ENCODE measurements at places on chromosomes 2 and 18.

DNA sequence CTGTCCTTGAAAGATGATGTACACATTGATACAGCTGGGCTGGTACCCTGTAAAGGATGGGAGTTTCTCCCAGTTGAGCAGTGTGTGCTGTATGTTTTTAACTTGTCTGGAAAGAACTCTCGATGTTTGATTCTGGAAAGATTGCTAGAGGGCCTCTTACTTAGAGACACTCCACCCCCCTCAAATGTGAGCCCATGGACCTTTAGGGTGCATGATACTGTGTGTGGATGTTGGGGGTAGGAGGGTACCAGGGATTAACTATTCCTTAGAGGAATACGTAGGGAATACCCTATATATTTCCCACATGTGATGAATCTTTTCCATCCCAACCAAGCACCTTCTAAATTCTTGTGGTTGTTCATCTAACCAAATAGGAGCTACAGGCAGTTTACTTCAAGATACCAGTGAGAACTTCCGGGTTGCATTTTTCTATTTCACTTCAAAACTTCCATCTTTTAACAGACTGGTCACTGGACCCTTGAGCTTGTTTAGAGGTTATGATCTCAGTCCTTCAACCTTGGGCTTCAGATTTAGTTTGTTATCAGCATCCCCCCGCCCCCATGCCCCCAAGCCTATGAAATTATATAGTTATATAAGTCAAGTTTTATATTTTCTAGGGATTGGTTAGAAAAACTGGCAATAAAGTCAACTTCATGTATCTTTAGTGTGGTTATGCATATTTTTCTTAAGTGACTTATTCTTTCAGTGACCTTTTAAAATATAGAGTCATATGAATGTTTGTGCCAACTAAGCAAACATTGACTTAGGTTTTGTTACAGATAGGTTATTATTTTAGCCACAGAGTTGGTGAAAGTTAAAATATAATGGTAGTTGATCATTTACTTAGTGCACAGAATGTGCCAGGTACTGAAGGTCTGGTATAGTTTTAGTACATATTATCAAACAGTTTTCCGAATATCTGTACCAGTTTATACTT lies 18.2 kb downstream of the AFTPH start:
- DNase-seq: peak; percentile 9

DNA sequence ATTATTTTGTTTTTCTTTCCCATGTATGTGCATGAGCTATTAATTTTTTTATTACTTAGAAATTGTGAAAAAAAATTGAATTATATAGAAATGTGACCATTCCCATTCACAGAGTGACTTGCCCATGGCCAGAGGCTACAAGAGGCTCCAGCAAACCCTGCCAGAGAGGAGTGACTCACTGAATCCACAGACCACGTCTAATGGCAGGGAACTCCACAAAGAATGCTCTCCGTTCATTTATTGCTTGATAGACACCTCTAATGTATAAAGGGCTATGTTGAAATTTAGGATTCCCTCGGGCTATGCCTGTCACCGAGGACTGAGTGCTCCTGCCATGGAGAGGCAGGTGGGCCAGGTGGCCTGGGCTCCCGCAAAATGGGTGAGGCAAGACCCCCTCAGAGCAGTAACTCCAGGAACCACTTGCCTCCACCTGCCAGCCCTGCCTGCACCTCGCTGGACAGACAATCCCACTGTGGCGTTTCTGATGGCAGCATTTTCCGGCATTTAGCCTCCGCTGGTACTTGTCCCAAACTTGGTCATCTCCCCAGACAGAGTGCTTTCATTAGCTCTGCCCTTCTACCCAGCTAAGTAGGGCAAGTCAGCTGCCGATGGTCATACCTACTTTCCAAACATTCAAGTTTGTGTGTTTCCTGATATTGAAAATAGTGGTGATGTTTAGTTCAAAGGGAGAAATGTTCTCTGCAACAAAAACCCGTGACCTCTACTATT lies 200.3 kb downstream of the PRKCE start:
- peak; percentile 25 for DNase-seq

- DNase-seq: no peak
Measured at GRCh38 chr2:230582851-230583283, 129.8 kb upstream of the CAB39 start.

DNA sequence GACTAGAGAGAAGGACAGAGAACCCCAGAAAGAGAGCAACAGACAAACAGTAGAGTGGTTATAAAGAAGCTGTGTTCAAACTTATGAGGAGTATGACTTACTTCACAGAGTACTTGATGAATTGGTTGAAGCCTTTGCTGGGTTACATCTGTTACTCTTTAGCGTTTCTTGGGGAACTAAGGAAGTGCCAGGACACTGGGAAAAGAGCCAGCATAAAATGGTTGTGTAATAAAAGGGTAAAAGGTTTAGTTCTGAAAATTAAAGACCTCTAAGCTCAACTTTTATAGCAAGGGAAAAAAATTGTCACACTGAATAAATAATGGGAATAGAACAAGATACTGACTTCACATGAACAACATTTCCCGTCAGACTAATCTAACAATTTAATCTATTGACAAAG lies 17.0 kb upstream of the STAT4 start:
- no peak for DNase-seq

DNA sequence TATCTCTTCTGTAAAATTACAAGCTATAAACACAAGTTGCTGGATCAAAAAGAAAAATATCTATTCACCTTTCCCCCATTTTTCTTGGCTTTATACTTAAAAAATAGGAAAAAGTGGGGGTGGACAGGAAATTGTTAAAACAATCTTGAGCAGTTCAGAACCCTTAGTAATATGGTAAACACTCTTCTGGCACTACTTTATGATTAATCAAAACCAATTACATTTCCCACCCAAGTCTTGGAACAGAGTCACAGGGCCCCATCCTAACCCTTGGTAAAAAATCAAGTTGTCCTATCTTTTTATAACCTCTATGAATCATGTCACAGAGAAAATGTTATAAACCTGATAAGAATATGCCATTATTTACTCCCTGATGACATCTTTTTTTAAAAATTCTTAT lies 328.2 kb upstream of the LYPD1 start:
- DNase-seq: no peak

DNA sequence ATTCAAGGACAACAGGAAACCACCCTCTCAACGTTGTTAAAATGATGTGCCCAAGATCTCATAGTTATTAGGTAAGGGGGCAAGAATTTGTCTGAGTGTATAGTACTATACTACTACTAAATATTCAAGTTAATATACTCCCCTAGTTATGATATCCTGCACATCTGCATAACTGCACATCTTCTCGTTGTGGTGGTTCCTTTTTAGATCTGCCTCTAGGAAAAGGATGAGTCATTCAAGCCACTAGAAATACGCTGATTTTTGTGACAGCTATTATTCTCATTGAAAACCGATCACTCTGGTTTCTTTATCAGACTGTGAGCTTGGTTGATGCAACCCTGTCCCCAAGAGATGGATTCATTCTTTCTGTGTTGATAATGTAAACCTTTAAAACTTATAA lies 1067.0 kb upstream of the FANCL start:
- DNase-seq: peak; percentile 19

- no peak for DNase-seq
Measured at GRCh38 chr18:49621717-49622351, 60.0 kb downstream of the LIPG start.

DNA sequence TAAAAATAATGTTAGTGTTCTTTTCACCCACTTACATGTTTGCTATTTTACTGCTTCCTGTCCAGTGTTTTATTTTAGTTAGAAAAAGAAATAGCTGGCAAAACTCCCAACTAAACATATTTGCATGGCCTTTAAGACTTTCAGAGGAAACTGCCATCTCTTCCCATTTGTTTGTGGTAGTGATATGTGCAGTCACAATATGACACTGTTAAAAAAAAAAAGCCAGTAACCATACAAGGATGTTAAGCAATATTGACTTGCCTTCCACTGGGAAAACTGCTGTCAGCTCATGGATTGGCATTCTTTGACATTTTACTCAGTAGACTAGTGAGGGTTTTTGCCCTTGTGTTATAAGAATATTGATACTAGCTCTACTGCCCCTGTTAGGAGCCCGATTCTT lies 29.1 kb downstream of the XIRP2 start:
- no peak for DNase-seq

DNA sequence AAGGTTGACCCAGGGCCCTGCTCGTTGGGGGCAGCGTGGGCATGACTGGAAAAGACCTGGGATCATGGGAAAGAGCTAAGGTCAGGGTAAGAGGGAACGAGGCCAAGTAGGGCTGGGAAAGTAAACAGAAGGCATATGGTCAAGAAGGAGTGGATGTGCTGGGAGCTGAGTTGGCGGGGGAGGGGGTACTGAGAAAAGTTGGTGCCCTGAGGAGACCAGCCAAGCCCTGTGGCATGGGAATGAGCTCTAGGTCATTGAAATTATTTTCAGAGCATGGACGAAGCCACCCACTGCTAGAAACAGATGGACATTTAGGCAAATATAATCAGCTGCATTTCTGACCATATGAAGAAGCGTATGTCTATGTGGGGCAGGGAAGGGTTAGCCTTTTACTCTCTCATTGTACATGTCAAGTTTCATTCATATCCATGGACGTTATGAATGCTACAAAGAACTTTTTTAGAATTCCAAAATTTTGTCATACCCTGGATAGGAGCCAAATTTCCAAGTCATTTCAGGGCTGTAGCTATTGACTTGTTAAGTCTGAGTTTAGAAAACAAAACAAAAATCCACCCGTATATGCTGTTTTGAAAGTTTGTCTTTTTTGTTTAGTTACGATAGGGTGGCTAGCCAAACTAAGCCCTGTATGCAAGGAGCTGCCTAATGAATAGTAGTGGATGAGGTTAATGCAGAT lies 19.1 kb downstream of the MAPRE2 start:
- DNase-seq: peak; percentile 20

GRCh38 chr2:201235860-201236811 lies 24.2 kb upstream of the CASP8 start:
- DNase-seq: peak; percentile 86

DNA sequence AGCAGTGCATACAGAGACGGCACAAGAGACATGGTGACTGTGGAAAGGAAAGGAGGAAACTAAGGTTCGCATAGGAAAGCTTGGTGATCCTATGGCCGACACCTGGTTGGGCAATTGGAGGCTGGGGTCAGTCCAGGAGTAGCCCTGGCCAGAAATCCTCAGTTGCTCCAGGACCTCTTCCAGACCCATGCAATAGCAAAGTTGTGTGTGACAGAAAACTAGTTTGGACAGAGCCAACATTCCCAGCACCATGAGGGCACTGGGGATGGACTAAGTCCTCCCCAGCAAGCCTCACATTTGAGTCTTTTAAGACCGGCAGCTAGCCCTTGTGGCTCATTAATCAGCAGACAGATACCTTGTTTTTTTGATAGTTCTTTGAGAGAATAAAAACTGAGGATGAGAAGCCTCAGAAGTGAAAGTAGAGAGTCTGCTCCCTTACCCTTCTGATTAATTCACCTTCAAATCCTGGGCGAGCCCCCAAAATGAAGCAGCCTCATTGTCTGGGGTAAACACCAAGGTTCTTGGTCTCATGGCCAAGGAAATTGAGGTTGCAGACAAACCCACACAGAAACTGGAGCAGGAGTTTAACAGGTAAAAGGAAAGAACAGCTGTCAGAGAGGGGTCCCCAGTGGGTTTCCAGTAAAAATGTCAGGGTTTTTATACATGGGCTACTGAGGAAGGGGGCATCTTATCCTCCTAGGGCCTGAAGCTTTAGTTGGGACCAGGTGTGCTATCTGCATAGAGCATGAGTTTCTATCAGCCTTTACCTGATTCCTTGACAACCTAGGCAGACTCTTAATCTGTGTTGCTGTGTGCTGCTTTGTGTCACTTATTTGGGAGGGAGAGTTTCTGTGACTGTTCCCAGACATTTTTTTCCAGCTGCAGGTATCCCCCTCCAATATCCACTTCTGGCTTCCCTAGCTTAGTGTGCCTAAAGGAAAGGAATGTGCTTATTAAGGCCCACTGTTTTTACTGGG lies 39.1 kb downstream of the STK17B start:
- peak; percentile 58 for DNase-seq

- DNase-seq: peak; percentile 65
Measured at GRCh38 chr2:17877811-17878280, 621 bp upstream of the KCNS3 start.

- DNase-seq: peak; percentile 13
Measured at GRCh38 chr2:150909613-150910012, 352.1 kb downstream of the RBM43 start.

DNA sequence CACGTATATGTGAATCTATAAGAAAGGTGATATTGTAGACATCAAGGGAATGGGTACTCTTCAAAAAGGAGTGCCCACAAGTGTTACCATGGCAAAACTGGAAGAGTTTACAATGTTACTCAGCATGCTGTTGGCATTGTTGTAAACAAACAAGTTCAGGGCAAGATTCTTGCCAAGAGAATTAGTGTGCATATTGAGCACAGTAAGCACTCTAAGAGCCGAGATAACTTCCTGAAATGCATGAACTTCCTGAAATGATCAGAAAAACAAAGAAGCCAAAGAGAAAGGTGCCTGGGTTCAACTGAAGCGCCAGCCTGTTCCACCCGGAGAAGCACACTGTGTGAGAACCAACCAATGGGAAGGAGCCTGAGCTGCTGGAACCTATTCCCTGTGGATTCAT lies 101.0 kb downstream of the HS6ST1 start:
- DNase-seq: no peak

GRCh38 chr2:60536746-60537145 lies 16.7 kb downstream of the BCL11A start:
- DNase-seq: no peak

- no peak for DNase-seq
Measured at GRCh38 chr2:45432406-45432805, 178.7 kb downstream of the SRBD1 start.

GRCh38 chr18:5253910-5254309 lies 41.6 kb downstream of the ZBTB14 start:
- DNase-seq: no peak

DNA sequence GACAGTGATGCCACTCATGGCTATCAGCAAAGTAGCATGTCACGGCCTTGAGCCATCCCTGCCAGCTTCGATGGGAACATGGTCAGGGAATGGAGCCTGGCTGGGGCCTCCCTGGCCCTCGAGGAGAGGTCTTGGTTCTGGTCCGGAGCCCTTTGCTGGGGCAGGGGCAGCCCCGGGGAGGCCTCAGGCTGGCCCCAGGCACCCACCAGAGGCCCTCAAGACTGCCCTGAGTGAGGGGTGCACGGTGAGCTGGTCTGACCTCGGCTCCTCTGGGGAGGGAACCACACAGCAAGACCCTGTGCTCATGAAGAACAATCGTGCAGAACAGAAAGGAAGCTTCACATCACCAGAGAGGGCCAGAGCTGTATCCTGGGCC lies 75.2 kb upstream of the OTOS start:
- no peak for DNase-seq

GRCh38 chr18:67608615-67609273 lies 92.2 kb upstream of the DSEL start:
- DNase-seq: no peak

- DNase-seq: peak; percentile 93
Measured at GRCh38 chr18:3450012-3450798, at the start of gene TGIF1. TGIF1 (plus strand) TSS chr18:3450172; CDS start chr18:3450490, 318 bp downstream.

GRCh38 chr2:84231478-84231877 lies 227.6 kb downstream of the SUCLG1 start:
- DNase-seq: no peak

DNA sequence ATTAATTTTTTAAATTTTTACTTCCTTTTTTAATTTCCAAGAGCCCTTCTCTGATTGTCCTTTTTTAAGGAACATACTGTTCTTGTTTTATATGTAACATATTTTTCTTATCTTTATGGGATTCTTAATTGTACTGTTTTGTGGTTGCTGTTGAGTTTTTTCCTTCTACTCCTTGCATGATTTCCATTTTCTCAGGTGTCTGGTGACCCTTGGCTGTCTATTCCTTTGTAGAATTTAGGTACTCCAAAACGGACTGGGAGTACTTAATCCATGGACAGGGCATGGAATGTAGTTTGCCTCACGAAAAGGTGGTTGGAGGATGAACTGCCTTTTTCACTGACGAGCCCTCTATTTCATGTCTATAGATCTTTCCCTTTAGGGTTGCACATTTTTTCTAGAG lies 26.6 kb downstream of the TWSG1 start:
- no peak for DNase-seq

All from DMS53 (cell line).